Caudate nucleus (tissue), 63 donors: ENCODE measurements at places on chromosomes 1 and 21.

DNA sequence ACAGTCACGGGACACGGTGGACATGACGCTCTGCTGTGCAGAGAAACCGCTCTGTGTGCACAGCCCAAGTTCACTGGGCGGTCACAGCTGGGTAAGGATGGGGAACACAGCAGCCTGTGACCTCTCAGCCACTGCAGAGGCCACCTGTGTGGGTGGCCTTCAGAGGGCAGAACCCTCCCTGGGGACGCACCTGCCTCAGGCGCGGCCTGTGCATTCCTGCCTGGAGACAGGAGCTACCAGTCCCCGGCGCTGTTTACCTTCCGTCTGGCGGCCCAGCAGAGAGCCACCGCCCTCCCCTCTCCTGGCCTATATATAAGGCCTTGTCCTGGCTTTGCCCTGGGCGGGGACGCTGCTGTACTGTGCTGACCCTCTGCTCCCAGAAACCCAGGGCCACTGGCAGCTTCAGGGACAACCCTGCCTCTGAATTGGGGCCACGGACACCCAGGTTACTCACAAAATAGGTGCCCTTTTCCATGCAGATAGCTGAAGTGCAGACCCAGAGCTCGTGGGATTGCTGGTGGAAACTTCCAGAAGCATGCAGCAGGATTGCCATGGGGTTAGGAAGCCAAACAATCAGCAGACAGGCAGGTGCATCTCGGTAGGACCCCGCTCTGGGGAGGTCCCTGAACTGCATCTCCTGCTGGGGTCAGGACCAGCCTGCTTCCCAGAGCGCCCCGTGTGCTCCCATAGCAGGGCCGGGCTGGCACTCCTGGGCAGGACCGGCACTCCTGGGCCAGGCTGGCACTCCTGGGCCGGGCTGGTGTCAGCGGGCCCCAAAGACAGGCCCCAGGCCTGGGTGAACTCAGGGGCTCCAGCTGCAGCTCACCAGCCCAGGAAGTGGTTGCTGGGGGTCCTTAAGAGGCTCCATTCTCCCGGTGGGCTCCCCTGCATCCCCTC is 83.6 kb downstream of the SIK1 start:
- DNase-seq = no peak

- DNase-seq = no peak
These were observed 18.0 kb downstream of the LRRC42 start for GRCh38 chr1:53964109-53964508.

DNA sequence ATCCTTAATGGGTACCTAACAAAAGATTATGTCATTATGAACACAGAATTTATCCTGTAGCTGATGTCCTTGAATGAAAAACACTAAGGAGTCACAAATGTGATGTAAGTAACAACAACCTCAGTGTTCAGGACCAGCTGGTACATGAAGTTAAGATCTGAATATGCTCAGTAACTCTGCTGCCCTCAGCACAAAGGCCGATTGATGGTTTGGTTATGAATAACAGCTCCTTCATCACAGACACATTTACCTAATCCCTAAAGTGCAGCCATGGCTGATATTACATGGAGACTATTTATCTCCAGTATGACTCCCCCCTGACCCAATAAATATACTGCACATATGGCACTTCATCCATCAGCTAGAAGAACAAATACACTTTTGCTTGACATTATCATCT is 75.2 kb downstream of the PLPPR5 start:
- DNase-seq = no peak

GRCh38 chr1:167981933-167982332 is 45.1 kb upstream of the MPC2 start:
- no peak for DNase-seq

DNA sequence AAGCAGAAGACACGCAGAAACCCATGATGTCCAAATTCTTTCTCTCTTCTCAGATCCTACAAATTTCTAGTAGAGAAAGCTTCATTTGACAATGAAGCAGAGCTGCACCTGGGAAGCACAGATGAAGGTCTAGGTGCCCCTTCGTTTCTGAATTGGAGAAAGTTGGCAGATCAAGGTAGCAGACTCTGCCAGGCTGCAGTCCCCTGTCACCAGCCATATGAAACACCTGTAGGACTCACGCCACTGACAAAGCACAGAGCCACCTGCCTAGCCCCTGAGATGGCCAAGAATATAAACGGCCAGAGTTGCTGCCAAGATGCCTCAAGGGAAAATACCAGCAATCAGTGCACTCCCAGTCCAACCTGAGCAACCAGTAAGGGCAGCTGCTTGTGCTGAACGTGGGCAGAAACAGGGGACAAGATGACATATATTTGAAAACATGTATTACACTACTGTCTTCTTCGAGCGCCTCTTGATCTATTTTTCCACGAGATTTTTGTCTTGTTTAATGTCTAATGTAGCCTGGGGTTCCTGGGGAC is 20.6 kb upstream of the PLEKHA6 start:
- DNase-seq = no peak

DNA sequence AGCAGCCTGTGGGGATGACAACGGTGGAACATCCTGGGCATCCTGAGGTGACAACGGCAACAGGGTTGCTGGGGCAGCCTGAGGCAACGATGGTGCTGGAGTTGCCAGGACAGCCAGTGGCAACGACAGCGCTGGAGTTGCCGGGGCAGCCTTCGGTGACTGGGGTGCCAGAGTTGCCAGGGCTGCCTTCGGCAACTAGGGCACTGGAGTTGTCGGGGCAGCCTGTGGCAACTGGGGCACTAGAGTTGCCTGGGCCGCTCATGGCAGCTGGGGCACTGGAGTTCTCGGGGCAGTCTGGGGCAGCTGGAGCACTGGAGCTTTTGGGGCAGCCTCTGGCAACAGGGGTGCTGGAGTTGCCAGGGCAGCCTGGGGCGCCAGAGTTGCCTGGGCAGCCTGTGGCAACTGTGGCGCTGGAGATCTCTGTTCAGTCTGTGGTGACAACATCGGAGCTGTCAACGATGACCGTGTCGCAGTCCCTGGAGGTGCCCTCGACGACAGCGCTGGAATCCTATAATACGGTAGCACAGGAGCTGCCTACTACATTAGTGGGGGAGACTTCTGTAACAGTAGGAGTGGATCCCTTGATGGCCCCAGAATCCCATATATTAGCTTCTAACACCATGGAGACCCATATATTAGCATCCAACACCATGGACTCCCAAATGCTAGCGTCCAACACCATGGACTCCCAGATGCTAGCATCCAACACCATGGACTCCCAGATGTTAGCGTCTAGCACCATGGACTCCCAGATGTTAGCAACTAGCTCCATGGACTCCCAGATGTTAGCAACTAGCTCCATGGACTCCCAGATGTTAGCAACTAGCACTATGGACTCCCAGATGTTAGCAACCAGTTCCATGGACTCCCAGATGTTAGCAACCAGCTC is 8.2 kb downstream of the SON start:
- DNase-seq = no peak

DNA sequence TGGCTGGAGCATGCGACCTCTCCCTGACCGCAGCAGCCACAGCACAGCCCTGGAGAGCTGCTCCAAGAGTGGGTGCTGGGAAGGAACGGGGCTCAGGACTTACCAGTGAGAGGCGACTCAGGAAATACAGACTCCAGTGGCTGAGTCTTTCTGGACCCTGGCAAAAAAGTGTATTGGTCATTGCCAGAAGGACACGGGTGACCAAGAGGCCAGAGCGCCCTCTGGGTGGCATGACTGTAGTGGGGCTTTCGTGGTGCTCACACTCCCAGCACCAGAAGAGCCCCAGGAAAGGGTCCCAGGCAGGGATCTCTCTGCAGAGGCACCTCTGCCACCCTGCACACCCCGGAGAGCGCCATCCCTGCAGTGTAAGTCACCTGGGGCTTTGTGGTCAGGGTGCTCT is 8.9 kb upstream of the PRDM16 start:
- no peak for DNase-seq

DNA sequence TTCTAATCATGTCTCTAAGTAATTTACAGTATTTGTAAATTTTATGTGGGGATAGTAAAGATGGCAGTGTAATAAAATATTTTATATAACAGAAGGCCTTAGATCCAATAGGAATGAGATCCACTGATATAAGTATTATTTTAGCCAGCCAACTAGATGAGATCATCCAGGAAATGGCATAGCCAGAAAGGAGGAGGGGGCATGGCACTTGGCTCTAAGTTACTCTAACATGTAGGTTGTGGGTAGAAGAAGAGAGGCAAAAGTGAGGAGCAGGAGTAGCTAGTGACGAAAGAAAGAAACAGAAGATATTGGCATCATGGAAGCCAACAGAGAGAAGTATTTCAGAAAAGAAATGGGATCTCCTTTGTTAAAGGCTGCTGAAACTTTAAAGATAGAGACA is 426.1 kb downstream of the PTPRC start:
- DNase-seq = no peak

DNA sequence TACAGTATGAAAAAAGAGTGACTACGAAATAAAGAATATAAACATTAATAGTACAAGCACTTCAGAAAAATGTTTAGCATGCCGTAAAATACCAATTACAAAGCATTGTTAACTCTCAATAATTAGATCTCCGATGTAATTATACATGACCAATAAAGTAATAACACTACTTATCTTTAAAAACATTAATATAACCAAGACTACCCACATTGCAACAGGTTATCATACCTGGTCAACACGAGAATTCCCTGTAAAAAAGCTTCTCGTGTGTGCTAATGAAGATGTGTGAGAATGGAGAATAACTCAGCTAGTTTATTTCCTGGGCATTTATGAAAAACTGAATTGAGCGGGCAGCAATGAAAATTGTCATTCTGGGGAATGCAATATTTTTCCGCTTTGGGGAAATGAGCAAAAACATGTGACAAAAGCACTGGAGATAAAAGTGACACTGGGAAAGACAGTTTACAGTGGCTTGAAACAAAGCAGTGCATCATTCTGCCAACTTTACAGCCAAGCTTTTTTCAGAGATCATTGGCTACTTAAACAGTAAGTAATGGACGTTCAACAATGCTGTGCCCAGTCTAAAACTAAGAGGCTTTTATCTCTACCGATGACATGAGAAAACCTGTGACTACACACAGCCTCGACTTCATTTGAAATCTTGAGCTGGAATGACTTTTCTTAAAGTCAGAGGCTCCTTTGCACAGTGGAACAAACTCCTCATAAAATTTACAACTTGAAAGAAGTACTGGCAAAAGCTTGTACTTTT is 34.7 kb downstream of the ITPKB start:
- DNase-seq = no peak

GRCh38 chr1:172167796-172168596 is 252.5 kb upstream of the C1orf105 start:
- peak; percentile 22 for DNase-seq

DNA sequence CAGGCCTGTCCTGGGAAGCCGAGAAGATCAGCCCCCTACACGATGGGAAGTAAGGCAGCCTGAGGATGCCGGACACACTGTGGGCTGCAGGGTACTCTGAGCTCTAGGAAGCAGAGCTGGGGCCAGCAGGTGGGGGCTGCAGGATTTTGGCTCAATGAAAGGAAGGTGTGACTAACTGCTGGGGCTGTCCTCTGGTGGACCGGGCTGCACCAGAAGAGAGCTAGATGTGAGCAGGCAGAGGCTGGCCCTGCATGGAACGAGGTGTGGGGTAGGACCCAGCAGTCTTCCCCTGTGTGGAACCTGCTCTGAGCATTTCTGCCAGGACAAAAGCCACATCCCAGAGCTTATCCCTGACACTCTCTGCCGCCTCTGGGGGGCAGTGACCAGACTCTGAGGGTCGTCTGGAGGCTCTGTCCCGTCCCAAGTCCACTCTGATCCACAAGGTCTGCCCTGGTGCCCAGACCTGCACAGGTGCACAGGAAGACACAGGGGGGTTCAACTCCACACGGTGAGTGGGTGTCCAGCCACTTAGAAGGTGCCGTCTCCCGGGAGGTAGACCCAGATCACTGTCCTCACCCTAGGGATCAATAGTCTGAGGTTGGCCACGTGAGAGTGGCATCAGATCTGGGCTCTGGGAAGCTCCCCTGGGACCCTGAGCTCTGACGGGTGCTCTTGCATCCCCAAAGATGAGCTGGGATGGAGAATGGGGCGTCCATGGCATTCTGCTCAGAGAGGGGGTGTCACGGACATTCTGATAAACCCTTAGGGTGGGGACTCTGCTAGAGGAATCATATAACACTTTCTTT is 187.6 kb upstream of the VAMP3 start:
- no peak for DNase-seq

DNA sequence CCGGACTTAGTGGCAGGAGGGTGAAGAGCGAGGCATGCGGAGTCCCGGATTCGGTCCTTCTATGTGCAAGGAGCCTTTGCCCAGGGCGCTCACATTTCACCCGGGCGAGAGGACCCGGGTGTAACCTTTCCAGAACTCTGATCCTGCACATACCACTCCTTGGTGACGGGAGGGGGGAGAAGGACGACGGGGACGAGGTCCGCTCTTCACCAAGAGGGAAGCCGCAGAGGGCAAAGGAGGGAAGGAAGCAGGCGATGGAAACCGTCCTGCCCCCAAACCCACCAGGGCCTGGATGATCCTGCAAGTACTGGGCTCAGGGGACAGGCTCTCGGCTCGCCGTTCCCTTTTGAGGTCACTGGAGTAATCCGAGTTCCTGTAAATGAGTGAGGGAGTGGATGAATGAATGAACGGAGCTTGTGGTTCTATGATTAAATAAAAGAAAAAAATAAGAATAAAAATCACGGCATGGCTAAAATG is 993 bp downstream of the SYPL2 start:
- no peak for DNase-seq

GRCh38 chr1:240033406-240033805 is 58.3 kb upstream of the FMN2 start:
- DNase-seq = no peak
